ENCODE measurements at places on chromosomes 11 and 22. TPM values are rescaled to one million over a fixed set of nuclear protein-coding genes. Genes with fewer than 3 reads are reported as not detected.
A peak's percentile ranks its signal among the peaks of the same experiment; 100 is the strongest.

DNA sequence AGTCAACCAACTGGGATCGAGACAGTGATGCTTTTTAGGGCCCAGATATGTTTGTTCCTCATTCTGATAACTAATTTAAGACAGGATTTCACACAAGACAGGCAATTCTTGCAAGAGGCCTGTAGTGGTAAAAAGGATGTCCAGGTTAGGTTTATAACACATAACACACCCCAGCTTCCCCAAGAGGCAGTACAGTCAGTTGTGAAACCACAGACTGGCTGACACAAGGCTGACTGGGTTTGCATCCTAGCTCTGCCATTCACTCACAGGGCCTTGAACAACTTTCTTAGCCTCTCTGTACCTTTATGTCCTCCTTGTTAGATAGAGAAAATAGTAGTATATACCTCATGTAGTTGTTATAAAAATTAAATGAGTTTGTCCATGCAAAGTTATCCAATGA is 55.0 kb upstream of the PTH start:
- no peak for DNase-seq

GRCh38 chr11:75319035-75319877 is 32.2 kb downstream of the ARRB1 start:
- DNase-seq, result no peak

GRCh38 chr11:114285599-114285998 is 10.6 kb upstream of the NNMT start:
- no peak for DNase-seq

GRCh38 chr11:37544491-37544890 is 946.5 kb upstream of the RAG2 start:
- DNase-seq, result no peak

DNA sequence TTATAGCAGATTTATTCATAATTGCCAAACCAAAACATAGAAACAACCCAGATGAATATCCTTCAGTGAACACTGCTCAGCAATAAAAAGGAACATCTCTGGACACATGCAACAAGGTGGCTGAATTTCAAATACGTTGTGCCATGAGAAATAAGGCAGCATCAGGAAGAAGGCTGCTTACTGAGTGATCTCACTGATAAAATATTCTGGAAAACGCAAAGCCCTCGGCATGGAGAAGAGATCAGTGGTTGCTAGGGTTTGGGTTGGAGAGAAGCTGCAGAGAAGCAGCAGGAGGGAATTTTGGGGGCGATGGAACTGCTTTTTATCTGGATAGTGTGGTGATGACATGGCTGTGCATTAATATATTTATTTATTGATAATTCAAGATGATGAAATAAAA is 11.0 kb upstream of the SHANK2 start:
- DNase-seq, result no peak

GRCh38 chr11:46360878-46361277 is 13.6 kb downstream of the DGKZ start:
- DNase-seq, result no peak

GRCh38 chr11:132048040-132048439 is 677.6 kb downstream of the NTM start:
- DNase-seq, result no peak

- DNase-seq, result peak; percentile 14
Measured at GRCh38 chr11:107591378-107592230, 657 bp downstream of the ELMOD1 start.

DNA sequence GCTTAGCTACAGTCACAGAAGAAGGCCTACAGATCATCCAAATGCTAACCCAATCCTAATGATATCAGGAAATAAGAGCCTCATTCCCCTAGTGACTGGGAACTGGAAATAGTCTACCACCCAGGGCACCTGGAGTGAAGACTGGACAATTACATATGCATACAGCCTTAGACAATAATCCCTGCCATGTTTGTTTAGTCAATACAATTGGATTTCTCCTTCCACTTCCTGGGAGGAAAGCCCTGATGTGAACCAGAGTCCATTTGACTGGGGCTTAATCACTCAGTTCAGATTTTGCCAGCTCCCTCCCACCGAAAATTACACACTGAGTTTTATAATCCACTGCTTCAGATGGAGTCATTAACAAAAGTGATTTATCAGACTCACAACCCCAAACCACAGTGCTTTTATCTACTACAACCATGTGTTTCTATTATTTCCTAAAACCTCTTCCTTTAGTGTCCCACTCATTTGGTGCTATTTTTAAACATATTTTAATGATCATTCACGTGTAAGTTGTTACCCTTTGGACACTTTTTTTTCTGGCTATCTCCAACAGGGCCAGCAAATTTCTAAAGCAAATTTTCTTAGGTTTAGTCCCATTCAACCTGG is 29.9 kb downstream of the CWF19L2 start:
- no peak for DNase-seq

DNA sequence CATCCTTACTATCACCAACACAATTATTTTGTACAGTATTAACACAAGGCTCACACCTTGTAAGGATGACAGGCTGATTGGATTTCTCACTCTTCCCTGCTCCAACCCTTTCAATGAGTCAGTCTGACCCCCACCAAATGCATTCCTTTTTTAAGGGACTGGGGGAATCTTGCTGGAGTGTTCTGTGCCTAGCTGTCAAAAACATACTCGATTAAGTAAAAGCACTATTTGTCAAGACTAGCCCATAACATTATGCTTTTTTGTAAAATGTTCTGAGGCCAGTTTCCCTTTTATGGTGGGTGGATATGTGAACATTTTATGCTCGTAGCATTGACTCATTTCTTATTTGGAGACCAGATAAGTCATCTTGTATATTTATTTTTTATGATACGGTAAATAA is 87.2 kb downstream of the PDHX start:
- DNase-seq, result no peak

GRCh38 chr22:39146256-39147101 is 6.0 kb downstream of the CBX7 start:
- no peak for DNase-seq

DNA sequence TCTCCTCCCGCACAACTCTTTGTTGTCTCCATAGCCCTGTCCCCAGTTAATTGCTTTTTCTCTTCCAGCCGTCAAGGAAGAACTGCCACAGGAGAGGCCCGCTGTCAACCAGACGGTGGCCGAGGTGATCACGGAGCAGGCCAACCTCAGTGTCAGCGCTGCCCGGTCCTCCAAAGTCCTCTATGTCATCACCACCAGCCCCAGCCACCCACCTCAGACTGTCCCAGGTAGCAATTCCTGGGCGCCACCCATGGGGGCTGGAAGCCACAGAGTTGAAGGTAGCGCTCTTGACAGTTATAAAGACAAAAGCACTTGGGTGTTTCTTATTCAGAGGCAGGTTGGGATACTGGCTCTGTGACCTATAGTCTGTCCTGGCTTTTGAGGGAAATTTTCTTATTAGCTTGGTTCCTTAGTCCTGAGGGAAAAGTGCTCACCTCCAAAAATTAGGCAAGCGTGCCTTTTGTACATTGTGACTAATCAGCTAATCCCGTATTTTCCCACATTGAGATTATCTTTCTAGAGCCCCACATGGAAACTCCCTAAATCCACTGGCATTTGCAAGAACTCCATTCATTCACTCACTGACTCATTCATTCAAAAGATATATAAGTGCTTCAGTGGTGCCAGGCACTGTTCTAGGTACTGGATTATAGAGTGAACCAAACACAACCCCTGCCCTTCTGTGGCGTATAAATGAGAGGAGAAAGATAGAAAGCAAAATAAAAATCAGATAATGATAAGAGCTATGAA is 65.9 kb downstream of the KREMEN1 start:
- no peak for DNase-seq

- no peak for DNase-seq
Measured at GRCh38 chr11:20535271-20535881, 64.0 kb upstream of the SLC6A5 start.

GRCh38 chr11:60165951-60166350 is 16.9 kb downstream of the MS4A6A start:
- DNase-seq, result no peak

DNA sequence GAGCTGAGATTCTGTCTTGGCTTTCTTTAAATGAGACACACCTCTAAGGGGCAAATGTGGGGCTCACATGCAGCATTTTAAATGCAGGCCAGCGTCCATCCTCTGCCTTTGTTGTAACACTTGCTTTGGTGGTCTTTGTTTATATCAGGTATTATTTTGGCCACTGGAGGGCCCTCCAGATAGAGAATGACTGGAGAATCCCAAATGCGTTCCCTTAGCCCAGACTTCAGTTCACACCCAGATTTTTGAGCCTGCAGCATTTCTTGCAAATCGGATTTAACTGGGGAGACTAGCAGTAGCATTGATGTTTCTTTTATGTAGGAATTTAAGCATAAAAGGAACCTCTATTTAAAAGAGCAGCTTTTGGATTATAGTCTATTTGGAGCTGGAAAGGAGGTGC is 200.2 kb upstream of the SORL1-AS1 start:
- DNase-seq, result no peak

DNA sequence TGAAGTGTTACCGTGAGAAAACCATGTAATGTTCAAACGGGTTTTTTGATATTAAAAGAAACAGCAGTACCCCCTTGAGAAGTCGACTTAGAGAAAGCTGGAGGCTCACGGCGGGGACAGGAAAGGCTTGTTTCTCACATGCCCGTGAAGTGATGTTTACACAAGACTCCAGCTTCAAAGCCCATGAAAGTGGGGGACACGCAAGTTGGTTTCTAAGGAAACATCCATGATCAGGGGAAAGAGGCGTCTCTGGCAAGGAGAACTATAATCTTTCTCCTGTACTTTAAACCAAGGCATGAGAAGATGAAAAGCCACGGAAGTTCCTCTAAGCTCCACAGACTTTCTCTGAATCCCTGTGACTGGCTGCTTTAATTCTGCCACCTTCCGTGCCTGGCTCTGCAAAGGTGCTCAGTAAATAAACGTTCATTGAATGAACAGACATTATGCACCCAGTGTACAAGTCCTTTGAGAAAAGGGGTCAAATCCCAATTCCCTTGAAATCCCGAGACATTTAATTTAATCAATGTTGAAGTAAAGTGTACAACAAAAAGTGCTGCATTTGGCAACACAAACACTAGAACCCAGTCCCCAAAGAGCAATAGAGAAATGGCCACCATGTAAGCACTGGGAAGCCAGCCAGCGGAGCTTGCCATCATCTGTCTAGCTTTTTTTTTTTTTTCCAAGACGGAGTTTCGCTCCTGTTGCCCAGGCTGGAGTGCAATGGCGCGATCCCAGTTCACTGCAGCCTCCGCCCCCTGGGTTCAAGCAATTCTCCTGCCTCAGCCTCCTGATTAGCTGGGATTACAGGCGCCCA is 58.7 kb downstream of the AHNAK start:
- DNase-seq, result no peak

GRCh38 chr11:43327987-43328386 is 16.2 kb downstream of the API5 start:
- DNase-seq, result no peak

HSD17B12 gene
- total RNA-seq, result 17.5 TPM

OR8D1 gene
- total RNA-seq, result not detected

PANX2 gene
- total RNA-seq, result not detected

MOGAT2 gene
- not detected for total RNA-seq

ZNRF3 gene
- 0.35 TPM for total RNA-seq

LRP4 gene
- total RNA-seq, result 0.05 TPM

COPB1 gene
- 66.1 TPM for total RNA-seq

CLMP gene
- total RNA-seq, result 0.20 TPM

FAT3 gene
- not detected for total RNA-seq

MPZL3 gene
- total RNA-seq, result 16.1 TPM

UBQLNL gene
- 0.32 TPM for total RNA-seq

LARGE2 gene
- 4.2 TPM for total RNA-seq

ART1 gene
- total RNA-seq, result not detected

MISFA gene
- 1.1 TPM for total RNA-seq

GRM5 gene
- not detected for total RNA-seq
